ENCODE measurements at places on chromosomes 5 and 9. TPM values are rescaled to one million over a fixed set of nuclear protein-coding genes. Genes with fewer than 3 reads are reported as not detected.

DNA sequence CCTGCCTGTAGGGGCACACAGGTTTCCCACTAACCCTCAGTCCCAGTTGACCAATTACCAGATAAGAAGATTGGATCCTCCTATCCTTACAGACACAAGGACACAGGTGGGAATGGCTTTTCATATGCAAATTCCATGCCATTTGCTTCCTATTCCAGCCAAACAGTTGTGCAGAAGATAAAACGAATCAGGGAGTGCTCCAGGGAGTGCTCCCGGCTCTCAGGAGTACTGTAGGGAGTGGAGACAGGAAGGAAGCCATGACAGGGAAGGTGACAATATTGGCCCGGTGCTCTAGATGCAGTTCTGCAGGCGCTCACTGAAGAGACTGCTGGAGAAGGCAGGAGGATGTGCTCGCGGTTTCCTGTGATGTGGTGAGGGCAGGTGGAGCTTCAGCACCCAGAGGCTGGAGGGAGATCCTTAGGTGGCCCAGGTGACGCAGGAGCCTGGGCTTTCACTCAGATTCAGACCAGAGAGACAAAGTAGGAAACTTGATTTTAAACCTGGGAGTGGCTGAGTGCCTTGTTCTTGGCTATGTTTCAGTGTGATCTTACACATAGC lies 260.0 kb downstream of the AUH start:
- no peak for DNase-seq

The MPDZ gene
- polyA plus RNA-seq = not detected

The CAMLG gene
- polyA plus RNA-seq = 39.1 TPM

- no peak for DNase-seq
Observed at GRCh38 chr5:149170299-149170698, 29.0 kb downstream of the ABLIM3 start.

- no peak for DNase-seq
Observed at GRCh38 chr9:112764837-112765236, 14.3 kb downstream of the SNX30 start.

DNA sequence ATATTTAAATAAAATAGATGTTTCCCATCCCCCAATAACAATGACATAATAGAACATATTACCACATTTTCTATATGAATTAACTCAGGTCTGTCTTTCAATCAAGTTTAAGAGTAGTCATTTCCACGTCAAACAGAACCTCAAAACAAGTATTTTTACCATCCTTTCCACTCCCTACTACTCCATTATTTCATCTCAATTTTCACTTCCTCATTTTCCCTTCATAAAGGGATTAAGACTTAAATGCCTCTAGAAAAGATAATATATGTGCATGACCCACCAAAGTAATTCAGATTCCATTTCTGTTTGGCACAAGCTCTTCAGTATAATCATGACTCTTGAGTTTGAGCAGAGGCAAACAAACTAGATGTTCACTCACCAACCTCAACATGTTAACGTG lies 40.4 kb downstream of the ELOVL7 start:
- no peak for DNase-seq

- no peak for DNase-seq
Observed at GRCh38 chr5:23014825-23015224, 161.7 kb upstream of the CDH12 start.

DNA sequence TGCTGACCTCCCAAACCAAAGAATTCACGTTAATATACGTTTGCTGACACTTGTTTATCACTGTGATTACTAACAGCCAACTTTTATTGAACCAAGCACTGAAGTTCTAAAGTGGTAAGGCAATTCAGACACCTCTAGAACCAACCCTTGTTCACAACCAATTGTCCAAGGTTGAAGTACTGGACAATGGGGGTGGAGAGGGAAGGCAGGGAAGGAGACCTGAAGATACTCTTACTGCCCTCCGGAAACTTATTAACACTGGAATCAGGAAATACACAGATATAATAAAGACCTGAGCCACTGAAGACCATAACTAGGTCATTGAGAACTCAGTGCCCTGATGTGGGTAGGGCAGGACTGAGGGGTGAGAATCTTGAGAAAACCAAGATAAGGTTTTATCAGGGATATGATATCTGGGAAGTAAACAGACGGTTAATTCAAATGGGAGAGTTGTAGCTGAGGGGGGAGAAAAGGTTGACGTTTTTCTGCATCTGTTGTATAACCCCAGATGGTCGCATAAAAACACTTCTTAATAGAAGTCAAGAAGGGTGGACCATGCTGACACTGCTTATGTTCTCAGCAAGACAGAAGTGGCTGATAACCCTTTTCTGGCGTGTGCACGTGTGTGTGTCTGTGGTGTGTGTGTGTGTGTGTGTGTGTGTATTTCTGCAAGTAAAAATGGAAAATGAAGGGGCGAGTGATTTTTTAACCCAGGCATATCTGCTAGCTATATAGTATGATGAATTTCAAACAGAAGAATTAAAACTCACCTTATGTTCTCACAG lies 125.9 kb downstream of the LHFPL2 start:
- no peak for DNase-seq

DNA sequence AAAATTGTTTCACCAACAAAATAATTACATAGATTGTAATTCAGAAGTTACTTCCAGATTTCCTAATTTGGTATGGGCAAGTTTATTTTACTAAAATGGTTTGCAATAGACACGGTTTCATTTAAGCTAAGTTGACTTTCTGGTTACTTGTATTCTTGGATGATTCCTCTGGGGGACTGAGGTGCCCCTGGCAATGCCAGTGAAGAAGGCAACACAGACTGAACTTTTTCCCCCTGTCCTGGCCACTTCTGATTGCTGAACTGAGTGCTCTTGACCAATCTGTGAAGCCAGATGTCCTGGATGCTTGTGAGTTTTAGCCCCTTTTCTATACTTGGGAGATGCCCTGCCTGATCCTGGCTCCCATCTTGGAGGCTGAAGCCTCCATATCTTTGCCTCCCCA lies 66.3 kb upstream of the FANCC start:
- DNase-seq = no peak

The CDC20B gene
- polyA plus RNA-seq = not detected
